NCI-H187 (cell line): ENCODE measurements at places on chromosomes 5 and 9.

GRCh38 chr5:32058101-32058500 is 116.0 kb downstream of the GOLPH3 start:
- no peak for DNase-seq

DNA sequence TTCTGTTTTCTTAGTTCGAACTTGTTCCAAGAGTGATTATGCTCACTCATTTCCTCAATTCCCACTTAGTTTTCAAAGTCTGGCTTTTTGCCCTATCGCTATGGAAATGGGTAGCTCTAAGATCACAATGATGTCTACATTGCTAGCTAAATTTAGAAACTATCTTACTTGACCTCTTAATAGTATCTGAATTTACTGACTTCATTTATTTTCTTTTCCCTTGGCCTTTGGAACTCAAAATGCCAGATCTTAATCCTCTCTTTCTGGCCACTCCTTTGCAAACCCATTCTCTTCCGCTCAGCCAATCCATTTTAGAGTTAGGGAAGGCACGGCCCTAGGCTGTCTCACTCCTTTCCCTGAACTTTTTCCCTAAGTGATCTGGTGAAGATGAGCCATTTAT is 137.0 kb downstream of the FER start:
- no peak for DNase-seq

GRCh38 chr5:45684118-45684517 is 12.1 kb downstream of the HCN1 start:
- DNase-seq, result no peak

DNA sequence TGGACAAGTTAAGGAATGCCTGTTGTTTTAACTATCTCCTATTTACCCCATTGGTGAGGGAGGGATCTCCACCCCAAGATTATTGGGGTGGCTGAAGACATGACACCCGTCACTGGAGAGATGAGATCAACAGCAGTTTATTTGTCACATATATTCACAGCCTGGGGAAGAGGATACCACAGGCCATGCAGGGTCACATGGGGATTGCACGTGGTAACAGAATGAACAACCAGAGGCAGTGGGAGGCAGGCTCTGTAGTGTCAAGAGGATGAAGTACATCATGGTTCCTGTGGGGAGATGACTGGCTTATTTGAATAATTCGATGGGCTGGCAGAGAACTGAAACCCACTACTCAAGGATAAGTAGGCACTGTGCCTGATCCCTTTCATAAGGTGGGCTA is 18.6 kb upstream of the SHISAL2B start:
- no peak for DNase-seq

- no peak for DNase-seq
These were observed 70.4 kb downstream of the HRH2 start for GRCh38 chr5:175728316-175728715.

DNA sequence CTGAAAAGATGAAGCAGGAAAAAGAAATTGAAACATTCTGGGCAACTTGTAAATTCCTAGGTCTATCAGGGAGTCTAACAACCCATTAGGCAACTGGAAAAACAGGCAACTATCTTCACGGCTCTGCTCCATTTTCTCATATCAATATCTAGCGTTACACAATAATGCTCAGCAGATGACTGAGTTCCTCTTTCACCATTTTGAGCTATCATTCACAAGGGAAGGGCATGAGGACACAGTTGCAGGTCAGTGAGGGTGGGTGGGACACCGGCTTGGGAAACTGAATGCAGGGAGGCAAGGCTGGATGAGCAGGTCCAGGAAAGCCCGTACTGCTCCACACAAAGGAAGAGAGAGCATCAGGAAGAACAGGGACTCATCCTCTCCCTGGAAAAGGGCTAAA is 67.0 kb downstream of the FRMD3 start:
- DNase-seq, result no peak

- DNase-seq, result no peak
These were observed 796.6 kb downstream of the TLE1 start for GRCh38 chr9:80892703-80893102.

GRCh38 chr5:127243011-127243410 is 47.6 kb upstream of the MEGF10 start:
- no peak for DNase-seq

DNA sequence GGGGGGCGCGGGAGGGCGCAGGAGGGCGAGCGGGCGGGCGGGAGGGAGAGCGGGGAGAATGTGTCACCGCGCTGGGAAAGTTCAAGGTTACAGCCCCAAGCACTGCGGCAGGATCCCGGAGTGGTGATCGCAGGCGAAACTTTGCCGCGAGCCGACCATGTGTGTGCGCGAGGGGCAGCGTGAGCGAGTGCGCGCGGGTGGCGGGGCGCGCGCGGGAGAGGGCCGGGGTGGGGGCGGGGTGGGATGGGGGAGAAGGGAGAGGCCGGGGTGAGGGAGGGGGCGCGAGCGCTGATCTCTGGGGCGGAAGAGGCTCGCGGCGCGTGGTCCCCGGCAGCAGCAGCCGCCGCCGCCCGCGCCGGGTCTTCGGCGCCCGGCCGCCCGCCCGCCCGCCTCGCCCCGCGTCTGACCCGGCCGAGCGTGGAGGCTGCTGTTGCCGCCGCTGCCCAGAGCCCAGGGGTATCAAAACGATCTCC is at the start of gene NFIB:
Gene NFIB (minus strand): TSS at position 191 of the 473 bp plus-strand sequence. CDS start 630 bp downstream, outside the sequence.
- peak; percentile 6 for DNase-seq

- DNase-seq, result no peak
These were observed 31.1 kb downstream of the RASA1 start for GRCh38 chr5:87298692-87299362.

DNA sequence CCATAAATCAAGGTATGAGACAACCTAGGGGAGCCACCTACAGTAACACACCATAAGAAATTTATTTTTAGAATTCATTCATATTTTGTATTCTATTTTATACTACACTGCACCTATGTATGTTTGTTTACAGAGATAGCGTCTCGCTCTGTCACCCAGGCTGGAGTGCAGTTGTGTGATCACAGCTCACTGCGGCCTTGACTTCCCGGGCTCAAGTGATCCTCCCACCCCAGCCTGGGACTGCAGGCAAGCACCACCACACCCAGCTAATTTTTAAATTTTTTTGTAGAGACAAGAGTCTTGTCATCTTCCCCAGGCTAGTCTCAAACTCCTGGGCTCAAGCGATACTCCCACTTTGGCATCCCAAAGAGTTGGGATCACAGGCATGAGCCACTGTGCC is 25.4 kb downstream of the MAPKAP1 start:
- no peak for DNase-seq
